ENCODE measurements at places on chromosomes 12 and 14.

DNA sequence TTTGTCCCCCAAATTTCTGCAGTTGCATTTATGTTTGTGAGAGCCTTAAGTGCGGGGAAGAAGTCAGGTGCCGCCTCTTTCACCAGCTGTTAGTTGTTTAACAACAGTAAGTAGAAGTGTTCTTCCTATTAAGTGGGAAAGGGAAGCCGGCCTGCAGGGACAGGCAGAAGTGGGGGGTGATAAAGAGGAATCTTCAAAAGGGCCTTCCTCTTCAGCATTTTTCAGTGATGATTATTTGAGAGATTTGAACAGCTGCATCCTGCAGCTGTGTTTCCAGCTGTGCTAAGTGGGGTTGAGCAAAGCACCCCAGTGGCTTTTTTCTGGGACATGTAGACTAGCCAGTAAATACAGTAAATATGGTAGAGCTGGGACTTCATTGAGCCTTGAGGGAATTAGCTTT lies 32.1 kb upstream of the SLC38A1 start:
- no peak for DNase-seq

GRCh38 chr12:21577516-21577915 lies 27.1 kb downstream of the GYS2 start:
- DNase-seq: no peak

- peak; percentile 39 for DNase-seq
Observed at GRCh38 chr12:47808574-47809365, 10.9 kb downstream of the HDAC7 start.

DNA sequence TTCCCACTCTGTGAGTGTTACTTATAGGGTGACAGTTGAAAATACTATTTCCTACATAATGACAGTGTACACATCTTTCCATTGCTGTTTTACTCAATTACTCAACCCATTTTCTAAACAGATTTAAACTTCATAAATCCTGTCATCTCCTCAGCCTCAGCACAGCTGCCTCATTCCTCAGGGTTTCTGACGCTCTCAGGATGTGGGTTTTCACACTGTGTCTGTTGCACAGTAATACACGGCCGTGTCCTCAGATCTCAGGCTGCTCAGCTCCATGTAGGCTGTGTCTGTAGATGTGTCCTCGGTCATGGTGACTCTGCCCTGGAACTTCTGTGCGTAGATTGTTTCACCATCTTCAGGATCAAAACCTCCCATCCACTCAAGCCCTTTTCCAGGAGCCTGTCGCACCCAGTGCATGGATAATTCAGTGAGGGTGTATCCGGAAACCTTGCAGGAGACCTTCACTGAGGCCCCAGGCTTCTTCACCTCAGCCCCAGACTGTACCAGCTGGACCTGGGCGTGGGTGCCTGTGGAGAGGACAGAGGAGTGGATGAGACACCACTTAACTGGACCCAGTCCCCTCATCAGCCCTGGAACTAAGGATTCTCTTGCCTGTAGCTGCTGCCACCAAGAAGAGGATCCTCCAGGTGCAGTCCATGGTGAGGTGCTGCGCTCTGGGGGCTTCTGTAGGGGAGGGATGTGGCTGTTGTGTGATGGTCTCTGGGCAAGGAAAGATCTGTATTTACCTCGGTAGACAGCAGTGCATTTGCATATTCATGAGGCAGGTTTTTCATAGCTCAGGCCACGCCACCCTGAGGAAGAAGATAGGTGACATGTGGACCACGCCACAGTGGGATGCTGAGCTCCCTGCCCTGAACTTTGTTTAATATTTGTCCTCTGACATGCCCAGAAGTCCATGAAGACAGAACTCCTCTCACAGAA lies 750.2 kb downstream of the TMEM121 start:
- DNase-seq: no peak

DNA sequence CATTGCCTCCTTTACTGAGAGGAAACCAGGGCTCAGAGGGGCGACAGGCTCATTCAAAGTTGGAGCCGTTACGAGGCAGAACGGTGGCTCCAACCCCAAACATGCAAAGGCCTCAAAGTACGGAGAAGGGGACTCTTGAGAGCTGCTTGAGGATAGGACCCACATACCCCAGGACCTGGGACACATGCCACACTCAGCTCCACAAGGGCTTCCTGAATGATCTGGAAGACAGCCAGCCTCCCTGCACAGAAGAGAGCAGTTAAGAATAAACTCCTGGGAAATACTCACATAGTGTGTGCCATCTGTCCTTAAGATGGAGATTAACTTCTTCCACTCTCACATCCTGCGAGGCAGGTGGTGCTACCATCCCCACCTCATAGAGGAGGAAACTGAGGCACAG lies 26.6 kb upstream of the NXPH4 start:
- DNase-seq: no peak

DNA sequence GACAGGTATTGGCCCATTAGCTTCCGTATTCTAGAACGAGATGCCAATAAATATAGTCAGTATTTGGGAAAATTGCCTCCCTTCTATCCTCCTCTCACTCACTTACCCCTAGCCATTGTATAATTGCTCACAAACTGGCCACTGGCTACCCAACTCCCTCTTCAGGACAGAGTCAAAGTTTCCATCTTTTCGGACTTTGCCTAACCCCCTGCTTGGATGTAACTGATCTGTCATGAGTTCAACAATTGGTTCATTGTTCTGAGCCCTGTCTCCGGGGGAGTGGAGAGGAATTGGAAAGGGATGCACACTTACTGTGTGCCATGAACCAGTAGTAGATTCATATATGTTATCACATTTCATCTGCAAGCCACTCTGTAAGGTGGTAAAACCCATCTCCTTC lies 12.2 kb downstream of the MYRFL start:
- DNase-seq: no peak

DNA sequence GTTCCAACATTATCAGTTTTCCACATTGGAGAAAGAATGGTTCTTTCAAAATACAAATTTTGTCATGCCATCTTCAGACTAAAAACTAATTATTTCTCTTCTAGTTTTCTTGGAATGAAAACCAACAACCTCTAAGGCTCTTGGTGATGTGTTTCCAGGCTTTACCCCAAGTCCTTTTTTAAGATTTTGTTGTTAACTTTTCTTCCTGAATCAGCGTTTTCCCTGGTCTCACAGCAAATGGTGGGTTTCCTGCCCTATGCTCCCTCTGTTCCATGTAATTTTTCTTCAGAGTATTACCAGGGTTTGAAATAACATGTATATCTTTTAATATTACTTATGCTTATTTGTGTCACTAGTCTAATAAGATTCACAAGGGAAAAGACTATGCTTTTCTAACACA lies 1311.9 kb downstream of the LRFN5 start:
- DNase-seq: no peak

DNA sequence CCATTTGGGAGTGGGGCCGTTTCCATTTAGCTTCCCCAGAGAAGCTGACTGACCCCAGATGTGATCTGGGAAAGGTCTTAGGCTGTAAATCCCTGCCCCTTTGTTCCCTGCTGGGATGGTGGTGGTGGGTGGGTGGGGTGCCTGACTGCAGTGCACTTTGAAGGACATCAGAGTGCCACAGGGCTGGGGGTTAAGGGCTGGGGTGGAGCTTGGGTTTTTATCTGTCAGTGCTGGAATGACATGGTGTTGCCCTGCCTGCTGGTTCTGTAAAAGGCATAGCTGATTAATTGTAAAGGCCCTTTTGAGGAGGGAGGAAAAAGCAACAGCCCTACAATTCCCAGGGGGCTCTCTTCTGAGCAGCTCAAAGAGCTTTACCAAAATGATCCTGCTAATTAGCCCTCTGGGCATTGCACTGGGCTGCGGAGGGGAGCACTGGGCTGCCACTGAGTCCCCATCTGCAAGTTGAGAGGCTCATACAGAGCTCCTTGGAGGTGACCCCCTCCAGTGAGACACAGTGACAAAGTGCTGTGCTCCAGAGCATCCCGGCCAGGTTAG lies 21.1 kb downstream of the PLEKHG3 start:
- DNase-seq: no peak

- DNase-seq: no peak
Observed at GRCh38 chr14:60757567-60758002, 23.0 kb downstream of the MNAT1 start.

- peak; percentile 71 for DNase-seq
Observed at GRCh38 chr14:74860899-74861733, 14.8 kb downstream of the PROX2 start.
